ENCODE measurements at places on chromosomes 1 and 21.

- DNase-seq = no peak
Observed at GRCh38 chr1:160716013-160716412, 4.4 kb upstream of the CD48 start.

- no peak for DNase-seq
Observed at GRCh38 chr1:25900219-25900618, 6.0 kb downstream of the STMN1 start.

GRCh38 chr1:67019600-67020136 is 34.3 kb downstream of the SLC35D1 start:
- peak; percentile 57 for DNase-seq

GRCh38 chr1:150559656-150560010 is 10.4 kb downstream of the ADAMTSL4 start:
- DNase-seq = no peak

GRCh38 chr1:65281846-65282245 is 27.5 kb upstream of the DNAJC6 start:
- DNase-seq = no peak

DNA sequence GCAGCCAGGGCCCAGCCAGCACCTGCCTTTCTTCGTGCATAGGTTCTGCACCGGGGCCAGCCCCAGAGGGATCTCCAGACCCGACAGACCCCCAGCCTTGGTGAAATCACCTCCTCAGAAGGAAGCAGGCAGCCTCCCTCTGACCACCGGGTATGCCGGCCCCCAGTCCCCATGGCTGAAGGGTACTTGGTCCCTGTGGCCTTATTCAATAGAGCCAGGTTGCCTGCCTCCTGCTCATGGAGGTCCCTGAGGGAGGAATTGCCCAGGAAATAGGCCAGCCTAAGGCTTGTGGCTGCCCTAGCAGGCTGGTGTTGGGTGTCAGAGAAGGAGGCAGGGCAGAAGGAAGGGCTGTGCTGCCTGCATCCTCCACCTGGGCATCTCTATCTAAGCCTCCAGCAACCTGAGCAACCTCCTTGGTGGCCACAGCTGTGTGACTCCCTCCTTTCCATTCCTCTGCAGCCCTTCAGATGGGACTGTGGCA is 338.2 kb upstream of the VAMP3 start:
- DNase-seq = no peak

DNA sequence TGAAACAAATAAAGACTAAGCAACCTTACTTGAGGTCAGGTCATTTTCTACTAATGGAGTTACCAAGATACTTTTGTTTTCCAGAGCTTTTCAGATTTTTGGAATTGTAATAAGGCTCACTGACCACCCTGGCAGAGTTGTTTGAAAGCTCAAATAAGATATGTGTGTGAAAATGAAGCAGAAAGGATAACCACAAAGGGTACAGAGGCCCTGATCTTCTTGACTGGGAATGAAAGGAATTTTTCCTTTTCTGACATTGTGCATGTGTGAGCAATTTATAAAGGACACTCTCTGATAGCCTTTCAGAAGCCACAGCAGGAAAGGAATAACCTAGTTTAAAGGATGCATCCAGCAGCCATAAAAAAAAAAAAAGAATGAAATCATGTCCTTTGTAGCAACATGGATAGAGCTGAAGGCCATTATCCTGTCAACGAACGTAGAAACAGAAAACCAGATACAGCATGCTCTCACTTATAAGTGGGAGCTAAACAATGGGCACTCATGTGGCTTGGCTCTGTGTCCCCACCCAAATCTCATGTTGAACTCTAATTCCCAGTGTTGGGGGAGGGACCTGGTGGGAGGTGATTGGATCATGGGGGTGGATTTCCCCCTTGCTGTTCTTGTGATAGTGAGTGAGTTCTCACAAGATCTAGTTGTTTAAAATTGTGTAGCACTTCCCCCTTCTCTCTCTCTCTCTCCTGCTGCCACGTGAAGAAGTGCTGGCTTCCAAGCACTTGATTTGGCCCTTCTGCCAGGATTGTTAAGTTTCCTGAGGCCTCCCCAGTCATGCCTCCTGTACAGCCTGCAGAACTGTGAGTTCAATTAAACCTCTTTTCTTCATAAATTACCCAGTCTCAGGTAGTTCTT is 3.1 kb upstream of the SRP9 start:
- no peak for DNase-seq

GRCh38 chr21:44762221-44763049 is 39.2 kb downstream of the UBE2G2 start:
- DNase-seq = no peak

GRCh38 chr1:8903908-8904650 is 25.6 kb upstream of the ENO1 start:
- DNase-seq = no peak

DNA sequence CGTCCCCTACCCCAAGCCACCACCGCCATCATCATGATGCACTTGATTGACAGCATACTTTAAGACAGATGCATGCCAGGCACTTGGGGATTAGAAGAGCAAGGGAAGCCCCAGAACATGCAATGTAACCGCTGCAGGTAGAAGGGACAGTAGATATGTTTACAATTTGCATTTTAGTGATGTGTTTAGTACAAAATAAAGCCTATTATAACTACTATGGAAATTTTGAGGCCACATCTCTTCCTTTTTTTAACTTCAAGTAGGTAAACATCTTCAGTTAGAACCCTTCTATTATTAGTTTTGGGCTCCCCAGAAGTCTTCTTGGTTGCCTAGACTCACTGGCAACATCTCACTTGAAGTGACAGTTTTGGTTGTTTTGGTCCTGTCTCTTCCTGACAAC is 25.3 kb downstream of the CR1L start:
- no peak for DNase-seq

GRCh38 chr1:176656257-176656995 is 193.5 kb downstream of the PAPPA2 start:
- no peak for DNase-seq

- peak; percentile 74 for DNase-seq
Observed at GRCh38 chr1:6614019-6614928, 743 bp downstream of the PHF13 start.

- DNase-seq = no peak
Observed at GRCh38 chr1:154742606-154743005, 127.5 kb downstream of the KCNN3 start.

DNA sequence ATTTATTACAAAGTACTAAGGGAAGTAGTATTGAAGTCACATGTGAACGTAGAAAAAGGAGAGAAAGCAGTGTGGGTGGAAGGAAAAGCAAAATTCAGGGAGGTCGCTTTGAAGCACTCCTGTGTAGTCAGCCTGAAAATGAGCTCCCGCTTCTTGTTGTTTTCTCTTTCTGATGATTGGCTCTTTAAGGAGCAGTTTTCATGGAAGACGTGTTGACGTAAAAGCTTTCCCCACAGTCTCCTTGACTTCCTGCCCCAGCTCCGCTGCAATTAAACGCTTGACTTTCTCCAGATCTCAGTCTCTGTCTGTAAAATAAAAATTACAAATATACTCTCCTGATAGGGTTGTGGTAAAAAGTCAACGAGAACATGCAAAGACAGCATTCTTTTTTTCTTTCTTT is 661.5 kb upstream of the ZP4 start:
- DNase-seq = no peak

- peak; percentile 61 for DNase-seq
Observed at GRCh38 chr1:6612641-6613360, 730 bp upstream of the PHF13 start.

DNA sequence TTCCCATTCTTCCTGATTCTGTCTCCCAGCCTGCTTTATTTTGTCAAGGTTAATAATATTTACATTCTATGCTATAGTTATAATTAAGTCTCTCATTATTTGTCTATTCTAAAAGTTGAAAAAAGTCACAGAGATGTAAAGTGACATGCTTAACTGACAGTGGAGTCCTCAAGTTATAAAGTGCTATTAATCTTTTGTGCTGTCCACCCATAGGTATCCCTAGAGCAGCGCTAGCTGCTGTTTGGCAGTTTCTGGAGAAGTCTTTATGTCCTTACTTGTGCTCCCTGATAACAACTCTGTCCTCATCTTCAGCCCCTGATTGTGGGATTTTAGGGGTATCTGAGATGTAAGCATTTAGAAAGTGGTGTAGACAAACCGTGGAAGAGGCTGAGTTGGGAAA is 13.1 kb downstream of the BACH1 start:
- DNase-seq = no peak

DNA sequence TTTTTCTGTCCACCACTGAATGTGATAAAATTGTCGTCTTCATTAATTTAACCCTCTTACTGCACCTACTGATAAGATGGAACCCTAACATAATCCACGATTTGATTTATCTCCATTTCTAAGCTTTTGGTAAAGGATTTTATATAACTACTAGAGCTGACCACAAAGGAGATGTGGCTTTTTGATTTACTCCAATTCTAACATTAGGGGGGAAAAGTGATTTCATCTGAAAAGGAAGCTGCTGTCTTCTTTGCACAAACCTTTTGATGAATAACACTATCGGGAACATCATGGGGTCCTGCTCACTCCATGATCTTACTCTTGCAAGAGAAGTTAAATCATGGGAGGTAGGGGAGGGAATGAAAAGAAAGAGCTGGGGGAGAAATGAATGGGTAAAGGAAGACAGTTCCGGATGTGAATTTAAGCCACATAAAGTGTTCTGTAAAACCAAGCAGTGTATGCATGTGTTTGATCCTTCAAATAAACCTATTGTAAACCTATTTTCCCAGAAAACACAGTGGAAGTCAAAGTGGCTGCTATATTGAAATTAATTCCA is 161.8 kb downstream of the GABPA start:
- no peak for DNase-seq

GRCh38 chr1:205044741-205045140 is 1.7 kb downstream of the CNTN2 start:
- no peak for DNase-seq

- DNase-seq = no peak
Observed at GRCh38 chr1:56824271-56824670, 5.1 kb upstream of the FYB2 start.

DNA sequence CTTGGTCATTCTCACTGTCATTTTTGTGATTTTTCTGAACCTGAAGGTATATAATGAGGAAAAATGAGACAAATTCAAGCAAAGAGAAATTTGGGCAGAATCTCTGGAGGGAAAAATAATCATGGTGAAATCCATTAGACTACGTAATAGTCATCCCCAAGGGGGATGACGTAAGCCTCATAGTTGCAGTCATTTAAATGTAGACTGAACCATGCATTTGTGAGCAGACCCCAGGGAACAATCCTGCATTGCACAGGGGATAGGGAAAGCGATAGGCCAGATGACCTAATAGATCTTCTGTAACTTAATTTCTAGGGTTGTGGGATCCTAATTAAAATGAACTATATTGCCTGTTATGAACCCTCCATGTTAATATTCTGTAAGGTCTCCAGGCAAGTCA is 167.4 kb upstream of the C1orf21 start:
- DNase-seq = no peak

GRCh38 chr1:48654606-48655210 is 122.0 kb downstream of the BEND5 start:
- DNase-seq = no peak

GRCh38 chr21:46312949-46313348 is 10.7 kb downstream of the C21orf58 start:
- no peak for DNase-seq

DNA sequence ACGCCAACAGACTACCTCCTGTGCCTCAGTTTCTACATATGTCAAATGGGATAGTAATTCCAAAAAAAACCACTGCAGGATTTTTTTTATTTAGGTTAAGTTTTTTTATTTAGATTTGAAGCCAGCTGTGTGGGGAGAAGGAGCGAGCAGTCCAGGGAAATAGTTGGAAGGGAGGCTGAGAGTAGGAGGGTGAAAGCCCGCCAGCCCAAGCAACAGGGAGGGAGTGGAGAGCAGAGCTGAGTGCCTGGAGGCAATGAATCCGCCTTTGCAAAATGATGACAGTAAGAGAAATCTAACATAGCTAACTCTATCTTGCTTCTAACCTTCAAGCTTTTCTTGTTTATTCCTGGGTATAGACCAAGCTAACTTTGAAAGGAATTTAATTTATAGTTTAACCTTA is 15.6 kb upstream of the C1orf198 start:
- DNase-seq = peak; percentile 61

GRCh38 chr1:246779561-246780175 is 55.5 kb downstream of the SCCPDH start:
- no peak for DNase-seq

DNA sequence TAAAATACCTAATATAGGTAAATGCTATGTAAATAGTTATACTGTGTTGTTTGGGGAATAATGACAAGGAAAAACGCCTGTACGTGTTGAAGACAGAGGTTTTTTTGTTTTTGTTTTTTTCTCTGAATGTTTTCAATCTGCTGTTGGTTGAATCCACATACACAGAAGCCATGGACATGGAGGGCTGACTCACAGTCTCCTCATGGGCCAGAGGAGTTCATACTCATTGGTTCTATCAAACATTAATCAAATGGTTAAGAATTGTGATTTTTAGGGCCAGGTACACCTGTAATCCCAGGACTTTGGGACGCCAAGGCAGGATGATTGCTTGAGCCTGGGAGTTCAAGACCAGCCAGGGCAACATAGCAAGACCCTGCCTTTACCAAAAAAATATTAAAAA is 20.5 kb downstream of the MIER1 start:
- DNase-seq = no peak

GRCh38 chr1:54487571-54488050 is 60.4 kb upstream of the ACOT11 start:
- peak; percentile 70 for DNase-seq

GRCh38 chr1:33118274-33118673 is 37.3 kb downstream of the AZIN2 start:
- DNase-seq = no peak

- no peak for DNase-seq
Observed at GRCh38 chr1:109802901-109803561, 39.3 kb upstream of the EPS8L3 start.

DNA sequence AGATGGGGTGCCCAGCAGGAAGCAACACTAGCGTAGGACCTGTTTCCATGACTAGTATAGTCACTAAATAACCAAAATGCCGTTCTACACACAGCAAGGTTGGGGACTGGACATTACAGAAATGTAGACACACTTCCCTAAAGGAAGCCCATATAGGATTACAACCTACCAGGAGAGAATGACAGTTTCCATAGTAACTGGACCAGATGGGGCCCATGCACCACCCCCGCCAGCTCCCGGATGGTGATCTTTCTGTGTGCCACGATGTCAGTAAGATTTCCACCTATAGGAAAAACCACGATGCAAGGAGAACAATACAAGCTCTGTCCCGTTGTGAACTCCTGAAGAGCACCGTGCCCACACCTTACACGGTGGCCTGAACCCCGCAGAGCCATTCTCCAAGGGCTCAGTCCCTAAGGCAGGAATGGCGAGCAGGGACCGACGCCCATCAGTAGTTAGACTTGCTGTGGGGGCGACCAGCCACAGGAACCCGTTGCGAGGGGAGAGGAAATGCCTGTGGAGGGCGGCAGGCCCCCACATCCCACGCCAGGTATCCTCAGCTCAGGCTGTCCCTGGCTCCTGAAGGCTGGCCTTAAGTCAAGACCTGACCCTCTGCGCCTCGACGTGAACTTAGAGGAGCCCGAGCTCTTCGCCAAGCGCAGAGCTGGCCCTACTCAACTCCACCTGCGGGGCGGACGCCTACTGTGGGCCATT is 13.6 kb upstream of the CEP85 start:
- no peak for DNase-seq

GRCh38 chr1:193726722-193727121 is 540.3 kb upstream of the B3GALT2 start:
- DNase-seq = no peak

GRCh38 chr1:225777058-225777582 is 506 bp upstream of the SRP9 start:
- no peak for DNase-seq
